ENCODE measurements at places on chromosomes 11 and 22. TPM values are rescaled to one million over a fixed set of nuclear protein-coding genes. Genes with fewer than 3 reads are reported as not detected.

The B3GAT1 gene
- total RNA-seq: 0.15 TPM

The LDHAL6A gene
- not detected for total RNA-seq

The UPK3A gene
- total RNA-seq: not detected

The MPEG1 gene
- not detected for total RNA-seq

The SOX6 gene
- not detected for total RNA-seq

The CRYBB1 gene
- total RNA-seq: not detected

Data from activated CD8-positive, alpha-beta memory T cell treated with anti-CD3 and anti-CD28 coated beads for 36 hours (primary cell).